ENCODE measurements at places on chromosomes 6 and 20.
A peak's percentile ranks its signal among the peaks of the same experiment; 100 is the strongest.

- DNase-seq, result no peak
These were observed 5.2 kb downstream of the NAPB start for GRCh38 chr20:23415959-23416583.

DNA sequence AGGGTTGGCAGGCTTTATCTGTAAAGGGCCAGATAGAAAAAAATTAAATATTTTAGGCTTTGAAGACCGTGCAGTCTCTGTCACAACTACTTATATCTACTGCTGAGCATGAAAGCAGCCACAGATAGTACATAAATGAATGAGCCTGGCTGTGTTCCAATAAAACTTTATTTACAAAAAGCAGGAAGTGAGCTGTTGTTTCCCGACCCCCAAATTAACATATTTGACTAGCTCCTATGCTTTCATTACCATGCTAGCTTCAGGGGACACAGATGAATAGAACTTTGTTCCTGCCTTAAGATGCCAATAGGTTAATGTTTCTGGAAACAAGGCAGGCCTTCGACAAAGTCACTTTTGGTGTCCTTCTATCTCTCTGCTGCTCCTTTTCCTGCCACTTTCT lies 1058.0 kb upstream of the FLRT3 start:
- DNase-seq, result no peak

- DNase-seq, result peak; percentile 52
These were observed 402 bp downstream of the ZBTB12 start for GRCh38 chr6:31901415-31901952.

DNA sequence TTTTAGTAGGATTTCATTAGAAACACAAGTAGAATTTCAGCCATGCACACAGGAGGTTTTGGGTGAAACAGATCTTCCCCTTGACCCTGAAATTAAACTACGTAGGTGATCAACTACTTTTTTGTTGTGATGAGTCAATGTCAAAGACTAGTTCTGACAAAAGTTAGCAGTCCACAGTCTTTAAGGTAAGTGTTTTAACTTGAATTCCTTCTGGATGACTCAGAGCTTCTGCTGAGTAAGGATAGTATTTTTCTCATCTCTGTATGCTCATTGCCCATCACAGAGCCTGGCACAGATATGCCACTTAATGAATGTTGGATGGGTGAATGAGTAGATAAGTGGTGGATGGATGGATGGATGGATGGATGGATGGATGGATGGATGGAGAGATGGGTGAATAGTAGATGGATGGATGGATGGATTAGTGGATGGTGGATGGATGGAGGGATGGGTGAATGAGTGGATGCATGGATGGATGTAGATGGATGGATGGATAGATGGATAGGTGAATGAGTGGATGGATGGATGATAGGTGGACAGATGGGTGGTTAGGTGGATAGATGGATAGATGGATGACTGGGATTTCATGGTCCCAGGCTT lies 165.3 kb downstream of the ZMYND8 start:
- no peak for DNase-seq

GRCh38 chr6:88565409-88565811 lies 398.0 kb downstream of the RNGTT start:
- no peak for DNase-seq

GRCh38 chr6:39992861-39993622 lies 58.8 kb upstream of the MOCS1 start:
- no peak for DNase-seq

GRCh38 chr6:15604843-15605242 lies 58.0 kb downstream of the DTNBP1 start:
- DNase-seq, result no peak

DNA sequence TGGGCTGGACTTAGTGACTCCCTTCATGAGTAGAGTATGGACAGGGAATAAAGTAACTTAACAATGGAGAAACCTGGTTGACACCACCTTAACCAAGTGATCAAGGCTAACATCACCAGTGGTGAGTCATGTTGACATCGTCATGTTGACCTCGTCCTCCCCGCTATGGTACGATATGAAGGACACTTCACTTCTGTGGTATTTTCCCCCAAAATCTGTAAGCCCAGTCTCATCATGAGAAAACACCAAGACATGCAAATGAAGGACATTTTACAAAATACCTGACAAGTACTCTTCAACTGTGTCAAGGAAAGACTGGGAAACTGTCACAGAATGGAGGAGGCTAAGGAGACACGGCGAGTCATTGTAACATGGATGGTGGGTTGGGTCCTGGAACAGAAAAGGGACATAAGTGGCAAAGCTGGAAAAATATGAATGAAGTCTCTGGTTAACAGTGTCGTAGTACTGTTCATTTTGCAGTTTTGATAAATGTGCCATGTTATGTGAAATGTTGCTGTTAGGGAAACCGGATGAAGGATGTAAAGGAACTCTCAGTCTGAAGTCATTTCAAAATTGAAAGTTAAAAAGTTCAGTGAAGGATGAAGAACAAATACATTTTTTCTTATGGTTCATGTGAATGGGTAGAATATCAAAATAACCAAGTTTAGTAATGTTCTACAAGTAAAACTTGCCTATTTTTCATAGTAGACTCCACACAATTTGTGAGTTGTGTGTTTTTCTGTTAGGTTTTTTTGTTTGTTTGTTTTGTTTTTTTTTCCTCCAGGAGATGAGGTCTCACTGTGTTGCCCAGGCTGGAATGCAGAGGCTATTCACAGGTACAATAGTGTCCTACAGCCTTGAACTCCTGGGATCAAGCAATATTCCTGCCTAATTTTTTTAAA lies 247.5 kb downstream of the TMEM242 start:
- DNase-seq, result no peak

GRCh38 chr20:37564388-37565133 lies 36.9 kb upstream of the BLCAP start:
- peak; percentile 83 for DNase-seq

DNA sequence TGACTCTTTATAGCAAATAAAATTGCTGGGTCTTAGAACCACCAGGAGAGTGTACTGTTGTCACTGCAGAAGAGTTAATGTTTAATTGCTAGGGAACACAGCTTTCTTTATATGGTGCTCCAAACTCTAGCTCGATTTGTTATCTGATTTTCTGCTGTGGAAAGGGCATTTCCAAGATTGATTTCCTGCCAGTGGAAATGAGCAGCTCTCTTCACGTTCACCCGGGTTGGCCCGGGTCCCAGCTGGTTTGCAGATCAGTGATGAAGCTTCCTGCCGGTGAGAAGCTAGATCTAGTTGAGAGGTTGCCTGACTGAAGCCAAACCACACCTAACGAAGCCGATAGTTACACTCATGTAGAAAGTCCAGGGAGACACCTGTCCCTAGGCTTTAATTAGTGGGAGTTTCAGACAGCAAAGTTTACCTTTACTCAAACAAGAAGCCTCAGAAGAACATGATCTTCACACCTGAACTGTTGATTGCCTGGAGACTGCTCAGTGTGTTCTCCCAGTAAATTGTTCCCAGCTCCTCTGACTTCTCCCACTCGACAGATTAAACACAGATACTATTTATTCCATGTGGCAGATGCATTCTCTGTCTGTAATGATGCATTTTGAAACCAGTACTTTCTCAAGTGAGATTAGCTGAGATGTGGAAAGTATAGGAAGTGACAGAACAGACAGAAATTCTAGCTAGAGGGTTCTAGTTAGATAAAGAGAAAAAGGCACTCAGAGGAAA lies 27.8 kb downstream of the PAQR8 start:
- DNase-seq, result peak; percentile 28

- DNase-seq, result no peak
These were observed 5.2 kb downstream of the CCN2 start for GRCh38 chr6:131945971-131946370.

DNA sequence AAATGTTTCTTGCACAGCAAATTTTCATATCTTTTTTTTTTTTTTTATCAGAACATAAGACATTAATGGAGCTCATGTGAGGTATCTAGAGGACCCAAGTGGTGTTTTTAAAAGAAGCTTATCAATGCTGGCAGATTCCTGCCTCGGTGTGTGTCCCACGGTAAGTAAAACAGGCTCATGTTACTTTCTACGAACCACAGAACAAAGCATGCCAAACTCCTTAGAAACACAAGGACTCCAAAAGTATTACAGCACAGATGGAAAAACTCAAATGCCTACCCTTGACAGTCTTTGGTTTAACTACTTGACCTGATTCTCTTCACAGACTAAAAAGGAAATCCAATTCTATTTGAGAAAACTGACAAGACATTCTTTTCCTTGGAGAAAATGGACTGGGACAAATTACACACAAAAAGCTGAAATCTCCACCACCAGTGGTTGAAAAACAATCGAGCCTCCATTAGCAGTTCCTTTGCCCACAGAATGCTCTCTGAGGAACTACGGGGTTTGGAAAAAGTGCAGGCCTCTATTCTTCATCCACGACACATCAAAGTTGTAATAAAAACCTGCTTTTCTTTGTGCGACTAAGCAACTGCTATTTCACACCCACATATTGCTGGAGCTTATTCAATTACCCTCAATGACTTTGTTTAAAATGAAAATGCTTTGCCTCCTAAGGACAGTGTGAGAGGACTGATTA lies 5.4 kb downstream of the METTL24 start:
- no peak for DNase-seq

DNA sequence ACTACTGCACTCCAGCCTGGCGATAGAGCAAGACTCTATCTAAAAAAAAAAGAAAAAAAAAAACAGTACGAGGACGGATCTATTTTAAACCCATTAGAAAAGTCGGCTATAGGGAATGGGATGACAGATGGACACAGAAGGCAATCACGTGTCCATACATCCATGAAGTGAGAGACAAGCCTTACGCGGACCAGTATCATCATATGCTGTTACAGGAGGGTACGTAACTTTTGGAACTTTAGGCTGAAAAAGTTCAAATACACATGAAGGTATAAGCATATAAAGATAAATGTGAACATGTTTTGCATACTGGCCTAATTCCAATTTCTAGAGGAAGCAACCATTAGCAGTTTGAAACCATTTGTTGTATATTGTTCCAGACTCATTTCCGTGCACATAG lies 109.8 kb upstream of the EXOC2 start:
- DNase-seq, result no peak
